Heart left ventricle (tissue), 16 donors: ENCODE measurements at places on chromosomes 7 and 10.

GRCh38 chr7:104943502-104944343, 70.3 kb upstream of the KMT2E start:
- DNase-seq = no peak

GRCh38 chr10:3397231-3397630, 224.6 kb upstream of the PITRM1 start:
- no peak for DNase-seq

- no peak for DNase-seq
Measured at GRCh38 chr7:157465891-157466866, 129.4 kb downstream of the DNAJB6 start.

DNA sequence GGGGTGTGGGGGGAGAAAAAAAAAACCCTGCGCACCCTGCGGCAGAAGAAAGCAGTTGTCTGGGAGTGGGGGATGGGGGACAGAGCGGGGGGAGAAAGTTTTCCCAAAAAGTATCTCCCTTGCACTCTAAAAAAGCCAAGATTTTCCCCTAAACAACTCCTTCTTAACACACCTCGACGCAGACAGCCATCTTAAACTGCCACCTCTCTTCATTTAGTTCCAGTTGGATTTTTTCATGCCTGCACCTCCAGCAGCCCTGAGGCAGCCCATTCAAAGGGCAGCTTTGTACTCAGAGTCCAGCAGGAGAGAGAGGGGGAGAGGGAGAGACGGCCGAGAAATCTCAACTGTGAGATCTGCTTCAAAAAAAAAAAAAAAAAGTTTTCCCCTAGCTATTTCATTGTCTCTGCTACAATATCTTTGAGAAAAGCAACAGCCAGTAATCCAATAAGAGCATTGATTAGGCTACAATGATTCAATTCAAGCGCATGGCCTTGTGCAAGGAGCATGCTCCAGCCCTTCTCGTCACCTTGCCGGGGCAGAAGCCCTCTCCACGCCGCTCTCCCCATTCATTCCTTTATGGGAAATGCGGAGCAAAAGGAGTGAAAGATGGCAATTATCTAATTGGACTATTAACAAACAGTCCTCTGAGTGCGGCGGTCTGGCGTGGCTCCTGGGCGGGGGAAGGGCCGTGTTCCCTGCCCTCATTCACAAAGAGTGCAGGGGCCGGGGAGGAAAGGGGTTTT, 939 bp upstream of the VAX1 start:
- no peak for DNase-seq

DNA sequence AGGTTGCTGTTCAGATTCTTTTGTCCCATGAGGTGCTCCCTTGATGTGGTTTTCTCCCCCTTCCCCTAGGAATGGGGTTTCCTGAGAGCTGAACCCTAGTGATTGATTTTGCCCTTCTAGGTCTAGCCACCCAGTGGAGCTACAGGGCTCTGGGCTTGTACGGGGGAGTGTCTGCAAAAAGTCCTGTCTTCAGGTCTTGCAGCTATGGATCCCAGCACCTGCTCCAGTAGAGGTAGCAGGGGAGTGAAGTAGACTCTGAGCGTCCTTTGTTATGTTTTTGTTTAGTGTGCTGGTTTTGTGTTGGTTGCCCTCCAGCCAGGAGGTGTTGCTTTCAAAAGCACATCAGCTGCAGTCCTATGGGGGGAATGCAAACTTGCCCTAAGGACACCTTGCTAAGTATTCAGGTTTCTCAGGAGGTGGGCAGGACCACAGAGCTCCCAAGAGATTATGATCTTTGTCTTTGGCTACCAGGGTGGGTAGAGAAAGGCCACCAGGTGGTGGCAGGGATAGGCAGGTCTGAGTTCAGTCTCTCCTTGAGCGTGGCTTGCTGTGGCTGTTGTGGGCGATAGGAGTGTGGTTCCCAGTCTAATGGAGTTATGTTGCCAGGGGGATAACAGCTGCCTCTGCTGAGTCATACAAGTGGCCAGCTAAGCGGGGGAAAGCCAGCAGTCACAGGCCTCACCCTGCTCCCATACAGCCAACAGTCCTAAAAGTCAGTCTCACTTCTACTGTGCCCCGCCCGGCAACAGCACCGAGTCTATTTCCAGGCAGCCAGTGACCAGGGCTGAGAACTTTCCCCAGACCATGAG, 92.4 kb upstream of the JCAD start:
- peak; percentile 15 for DNase-seq
